ENCODE measurements at places on chromosomes 16 and 17.
A peak's percentile ranks its signal among the peaks of the same experiment; 100 is the strongest.

DNA sequence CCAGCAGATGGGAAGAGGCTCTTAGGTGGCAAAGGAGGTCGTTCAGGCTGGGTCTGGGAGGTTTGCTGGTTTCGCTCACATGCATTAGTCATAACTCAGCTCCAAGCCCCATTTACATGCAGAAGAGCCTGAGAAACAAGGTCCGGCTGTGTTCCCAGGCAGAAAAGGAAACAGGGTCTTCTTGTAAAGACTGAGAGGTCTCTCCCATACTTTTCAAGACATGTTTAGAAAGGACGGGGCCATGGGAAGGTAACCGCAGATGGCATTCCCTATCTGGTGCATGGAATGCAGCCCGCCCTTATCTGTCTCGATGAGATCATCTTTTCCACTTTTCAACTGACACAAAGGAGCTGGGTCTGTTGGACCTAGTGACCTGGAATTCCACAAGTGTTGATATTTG lies 389.0 kb upstream of the CDH11 start:
- H3K4me1 ChIP-seq = no peaks in the 10 kb centered on the region
- no peak overlapping the region for H3K4me3 ChIP-seq
- H3K27me3 ChIP-seq = peaks cover 1% of the 10 kb centered on the region
- DNase-seq = no peak

DNA sequence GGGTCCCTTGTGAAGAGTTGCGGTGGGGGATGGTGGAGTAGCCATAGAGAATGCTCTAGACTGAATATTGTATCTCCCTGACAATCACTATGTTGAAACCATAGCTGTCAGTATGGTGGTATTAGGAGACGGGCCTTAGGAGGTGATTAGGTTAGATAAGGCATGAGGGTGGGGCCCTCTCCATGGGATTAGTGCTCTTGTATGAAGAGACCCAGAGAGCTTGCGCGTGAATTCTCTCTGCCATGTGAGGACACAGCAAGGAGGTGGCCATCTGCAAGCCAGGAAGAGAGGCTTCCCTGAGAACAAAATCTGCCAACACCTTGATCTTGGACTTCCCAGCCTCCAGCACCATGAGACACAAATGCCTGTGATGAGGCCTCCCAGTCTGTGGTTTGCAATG lies 34.5 kb upstream of the MGAT5B start:
- H3K4me1 ChIP-seq = no peaks in the 10 kb centered on the region
- no peak overlapping the region for H3K4me3 ChIP-seq
- DNase-seq = no peak
- peaks cover 1% of the 10 kb centered on the region for H3K36me3 ChIP-seq
- H3K27ac ChIP-seq = no peak overlapping the region

DNA sequence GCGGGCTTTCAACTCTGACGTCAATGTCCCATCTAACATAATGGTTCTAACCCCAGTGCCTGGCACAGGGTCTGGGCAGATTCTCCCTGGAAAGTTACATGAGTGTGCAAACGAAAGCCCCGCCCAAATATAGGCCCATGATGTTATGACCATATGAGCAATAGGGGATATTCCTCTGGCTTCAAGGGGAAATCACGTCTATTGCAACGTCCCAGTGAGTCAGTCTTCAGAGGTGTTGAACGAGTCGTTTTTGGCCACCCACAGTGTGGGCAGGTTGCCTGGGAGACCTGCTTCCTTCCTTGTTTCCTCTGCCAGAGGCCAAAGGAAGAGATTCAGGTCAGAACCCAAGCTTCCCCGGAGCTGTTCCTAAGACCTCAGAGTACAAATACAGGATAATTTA lies 30.3 kb downstream of the PIK3R5 start:
- H3K36me3 ChIP-seq = peaks cover 38% of the 10 kb centered on the region
- H3K27ac ChIP-seq = peak overlapping the region; percentile 87

DNA sequence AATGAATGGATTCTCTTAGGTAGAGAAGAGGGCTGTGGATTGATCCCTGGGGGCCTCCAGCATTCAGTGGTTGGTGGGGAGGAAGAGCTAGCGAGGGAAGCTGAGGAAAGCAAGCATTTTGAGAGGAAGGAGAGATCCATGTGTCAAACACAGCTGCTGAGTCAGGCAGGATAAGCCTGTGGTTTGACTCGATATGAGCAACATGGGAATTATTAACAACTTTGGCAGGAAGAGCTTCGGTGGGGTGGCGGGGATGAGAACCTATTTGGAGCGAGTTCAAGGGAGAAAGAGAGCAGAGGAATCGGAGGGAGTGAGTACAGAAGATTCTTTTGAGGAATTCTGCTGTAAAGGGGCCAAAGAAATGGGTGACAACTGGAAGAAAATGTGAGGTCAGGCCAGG lies 59.5 kb upstream of the CDC42EP4 start:
- no peak for DNase-seq
- no peak overlapping the region for H3K27ac ChIP-seq
- peaks cover 3% of the 10 kb centered on the region for H3K4me1 ChIP-seq
- H3K4me3 ChIP-seq = no peak overlapping the region
- no peaks in the 10 kb centered on the region for H3K27me3 ChIP-seq

- no peaks in the 10 kb centered on the region for H3K36me3 ChIP-seq
- H3K4me3 ChIP-seq = no peak overlapping the region
- H3K27me3 ChIP-seq = no peaks in the 10 kb centered on the region
- H3K27ac ChIP-seq = no peak overlapping the region
- no peaks in the 10 kb centered on the region for H3K4me1 ChIP-seq
Observed at GRCh38 chr17:65896889-65897288, 295.0 kb downstream of the CEP112 start.

DNA sequence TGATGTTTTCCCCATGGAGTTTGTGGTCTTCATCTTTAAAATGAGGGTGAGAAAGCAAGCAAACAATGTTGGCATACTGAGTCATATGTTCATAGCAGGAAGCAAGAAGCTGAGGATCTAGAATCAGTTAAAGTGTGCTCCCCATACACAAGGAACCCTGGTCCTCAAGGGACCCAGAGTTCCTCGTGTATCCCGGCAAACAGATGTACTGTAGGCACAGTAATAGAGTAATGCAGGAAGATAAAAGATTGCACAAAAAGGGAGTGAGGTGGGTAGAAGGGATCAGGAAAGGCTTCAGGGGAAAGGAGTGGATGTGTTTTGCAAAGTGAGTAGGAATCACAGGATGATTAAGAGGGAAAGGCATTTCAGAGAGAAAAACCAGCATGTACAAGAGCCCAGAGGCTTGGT lies 412.3 kb upstream of the CDH11 start:
- no peaks in the 10 kb centered on the region for H3K36me3 ChIP-seq
- H3K4me1 ChIP-seq = peaks cover 3% of the 10 kb centered on the region
- no peaks in the 10 kb centered on the region for H3K27me3 ChIP-seq

- H3K4me3 ChIP-seq = peak overlapping the region; percentile 76
- peaks cover 21% of the 10 kb centered on the region for H3K4me1 ChIP-seq
- H3K27ac ChIP-seq = peak overlapping the region; percentile 91
- H3K36me3 ChIP-seq = peaks cover 4% of the 10 kb centered on the region
- DNase-seq = peak; percentile 96
- H3K27me3 ChIP-seq = peaks cover 3% of the 10 kb centered on the region
Observed at GRCh38 chr17:32877164-32877764, 340 bp upstream of the MYO1D start.

GRCh38 chr17:68061512-68062313 lies 26.2 kb downstream of the KPNA2 start:
- no peak overlapping the region for H3K27ac ChIP-seq
- H3K4me1 ChIP-seq = peaks cover 3% of the 10 kb centered on the region
- no peak overlapping the region for H3K4me3 ChIP-seq
- DNase-seq = no peak
- no peaks in the 10 kb centered on the region for H3K27me3 ChIP-seq

GRCh38 chr16:84593825-84594724 lies 23.8 kb downstream of the COTL1 start:
- no peaks in the 10 kb centered on the region for H3K27me3 ChIP-seq
- DNase-seq = peak; percentile 89
- H3K4me1 ChIP-seq = peaks cover 51% of the 10 kb centered on the region
- H3K4me3 ChIP-seq = peak overlapping the region; percentile 99
- peaks cover 39% of the 10 kb centered on the region for H3K36me3 ChIP-seq

DNA sequence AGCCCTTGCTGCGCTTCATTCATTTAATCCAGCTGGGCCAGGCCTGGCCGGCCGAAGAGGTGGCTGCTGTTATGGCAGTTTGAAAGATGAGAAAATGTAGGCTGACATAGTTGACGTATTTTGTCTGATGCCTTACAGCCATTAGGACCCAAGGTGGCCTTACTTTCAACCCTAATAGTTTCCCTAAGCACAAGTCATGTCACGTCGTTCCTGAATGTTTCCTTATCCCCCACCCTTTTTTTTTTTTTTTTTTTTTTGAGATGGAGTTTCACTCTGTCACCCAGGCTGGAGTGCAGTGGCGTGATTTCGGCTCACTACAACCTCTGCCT lies 307 bp upstream of the GOT2 start:
- H3K4me3 ChIP-seq = peak overlapping the region; percentile 99
- no peaks in the 10 kb centered on the region for H3K36me3 ChIP-seq
- H3K27ac ChIP-seq = peak overlapping the region; percentile 91
- peaks cover 18% of the 10 kb centered on the region for H3K4me1 ChIP-seq

DNA sequence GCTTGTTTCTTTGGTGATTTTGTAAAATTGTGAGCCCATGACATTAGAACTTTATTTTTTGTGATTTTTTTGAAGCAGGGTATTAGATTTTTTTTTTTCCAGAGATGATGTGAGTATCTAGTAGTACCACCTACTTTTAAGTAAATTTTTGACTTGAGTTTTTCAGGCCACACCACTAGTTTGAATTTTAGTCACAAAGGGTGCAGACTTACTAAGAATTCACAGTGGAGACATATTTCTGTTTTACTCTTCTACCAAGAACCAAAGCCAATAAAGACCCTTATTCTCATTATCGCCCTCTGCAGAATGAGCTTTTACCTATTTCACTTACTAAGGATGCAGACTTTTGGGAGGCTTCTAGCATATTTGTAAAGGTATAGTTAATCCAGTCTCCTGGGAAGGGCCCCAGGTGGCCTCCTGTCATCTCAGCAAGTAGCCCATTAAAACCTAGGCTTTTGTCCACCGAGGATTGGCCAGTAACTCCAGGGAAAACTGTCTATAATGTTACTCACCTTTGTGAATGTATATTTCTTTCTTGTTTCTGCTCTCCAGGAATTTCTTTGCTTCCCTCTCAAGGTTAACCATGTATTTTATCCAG lies 30.6 kb downstream of the NLK start:
- no peaks in the 10 kb centered on the region for H3K27me3 ChIP-seq
- no peak overlapping the region for H3K27ac ChIP-seq
- H3K4me3 ChIP-seq = no peak overlapping the region
- peaks cover 32% of the 10 kb centered on the region for H3K4me1 ChIP-seq
- DNase-seq = no peak
- peaks cover 18% of the 10 kb centered on the region for H3K36me3 ChIP-seq

GRCh38 chr16:85832570-85833218 lies 33.2 kb downstream of the COX4I1 start:
- peaks cover 35% of the 10 kb centered on the region for H3K4me1 ChIP-seq
- H3K27ac ChIP-seq = peak overlapping the region; percentile 81
- peak; percentile 69 for DNase-seq
- H3K27me3 ChIP-seq = peaks cover 3% of the 10 kb centered on the region
- peak overlapping the region; percentile 48 for H3K4me3 ChIP-seq
- peaks cover 8% of the 10 kb centered on the region for H3K36me3 ChIP-seq

- H3K36me3 ChIP-seq = peaks cover 4% of the 10 kb centered on the region
- DNase-seq = no peak
- H3K4me3 ChIP-seq = no peak overlapping the region
- H3K27me3 ChIP-seq = peaks cover 29% of the 10 kb centered on the region
Observed at GRCh38 chr17:74134991-74135390, 68.5 kb upstream of the RPL38 start.

- no peak overlapping the region for H3K27ac ChIP-seq
- peaks cover 19% of the 10 kb centered on the region for H3K27me3 ChIP-seq
- DNase-seq = no peak
- H3K4me3 ChIP-seq = no peak overlapping the region
- peaks cover 5% of the 10 kb centered on the region for H3K4me1 ChIP-seq
- H3K36me3 ChIP-seq = no peaks in the 10 kb centered on the region
Observed at GRCh38 chr16:278863-279366, 1.5 kb upstream of the ARHGDIG start.

DNA sequence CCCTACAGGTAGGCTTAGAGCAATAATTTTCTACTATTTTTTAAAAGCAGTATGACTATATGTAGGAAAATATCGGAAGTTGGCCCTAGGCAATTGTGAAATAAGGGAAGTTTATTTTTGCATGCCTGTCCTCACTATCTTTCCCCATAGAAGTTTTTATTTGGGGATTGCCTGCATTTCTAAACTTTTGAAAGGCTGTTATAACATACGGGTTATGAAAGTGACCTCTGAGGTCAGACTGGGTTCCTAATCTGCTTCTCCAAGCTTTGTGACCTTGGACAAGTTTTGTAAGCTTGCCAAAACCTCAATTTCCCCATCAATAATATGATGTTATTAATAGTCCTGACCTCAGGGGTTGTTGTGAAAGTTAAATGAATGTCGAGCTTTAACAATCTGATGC lies 67.1 kb downstream of the ARHGAP44 start:
- H3K4me1 ChIP-seq = no peaks in the 10 kb centered on the region
- H3K4me3 ChIP-seq = no peak overlapping the region

- H3K4me1 ChIP-seq = no peaks in the 10 kb centered on the region
- no peak for DNase-seq
- H3K4me3 ChIP-seq = peak overlapping the region; percentile 25
- peaks cover 18% of the 10 kb centered on the region for H3K27me3 ChIP-seq
- H3K27ac ChIP-seq = no peak overlapping the region
- no peaks in the 10 kb centered on the region for H3K36me3 ChIP-seq
Observed at GRCh38 chr17:40779181-40779909, 3.0 kb downstream of the KRT27 start.

- peaks cover 3% of the 10 kb centered on the region for H3K4me1 ChIP-seq
- no peak for DNase-seq
- H3K4me3 ChIP-seq = no peak overlapping the region
- H3K27ac ChIP-seq = no peak overlapping the region
Observed at GRCh38 chr17:72536788-72537187, 416.0 kb downstream of the SOX9 start.

GRCh38 chr16:58137581-58137980 lies 8.4 kb upstream of the CFAP20 start:
- H3K27ac ChIP-seq = no peak overlapping the region
- peaks cover 29% of the 10 kb centered on the region for H3K36me3 ChIP-seq
- H3K27me3 ChIP-seq = no peaks in the 10 kb centered on the region
- no peaks in the 10 kb centered on the region for H3K4me1 ChIP-seq

DNA sequence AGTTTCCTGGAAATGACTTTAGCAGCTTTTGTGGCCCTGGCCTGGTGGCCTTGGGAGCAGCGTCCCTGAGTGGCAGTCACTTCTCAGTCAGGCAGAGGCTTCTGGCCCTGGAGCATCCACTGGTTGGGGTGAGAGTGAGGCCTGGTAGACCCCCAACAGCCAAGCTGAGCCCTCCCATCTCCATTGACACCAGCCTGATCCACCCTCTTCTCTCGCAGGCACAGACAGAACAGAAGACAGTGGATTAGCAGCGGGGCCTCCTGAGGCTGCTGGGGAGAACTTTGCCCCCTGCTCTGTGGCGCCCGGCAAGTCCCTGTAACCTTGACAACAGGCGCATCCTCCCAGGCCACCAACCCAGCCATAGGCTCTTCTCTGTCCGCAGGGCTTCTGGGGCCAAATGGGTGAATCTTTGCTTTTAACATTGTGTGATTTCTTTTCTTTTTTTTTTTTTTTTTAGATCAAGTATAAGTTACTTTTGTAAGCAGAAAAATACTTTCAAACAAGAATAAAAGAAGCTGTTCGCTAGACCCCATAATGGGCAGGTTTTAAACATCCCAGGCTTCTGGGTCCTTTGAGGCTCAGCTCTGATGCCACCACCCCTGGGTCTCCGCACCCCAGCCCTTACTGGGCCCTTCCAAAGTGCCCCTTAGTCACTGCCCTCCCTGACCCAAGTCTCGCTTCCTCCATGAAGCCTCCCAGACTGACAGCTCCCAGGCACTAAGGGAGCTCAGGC lies 12.7 kb upstream of the FLYWCH1 start:
- no peak for DNase-seq
- peaks cover 12% of the 10 kb centered on the region for H3K4me1 ChIP-seq
- H3K27ac ChIP-seq = no peak overlapping the region
- peaks cover 2% of the 10 kb centered on the region for H3K36me3 ChIP-seq
